ENCODE measurements at places on chromosomes 13 and 19. TPM values are rescaled to one million over a fixed set of nuclear protein-coding genes. Genes with fewer than 3 reads are reported as not detected.

DNA sequence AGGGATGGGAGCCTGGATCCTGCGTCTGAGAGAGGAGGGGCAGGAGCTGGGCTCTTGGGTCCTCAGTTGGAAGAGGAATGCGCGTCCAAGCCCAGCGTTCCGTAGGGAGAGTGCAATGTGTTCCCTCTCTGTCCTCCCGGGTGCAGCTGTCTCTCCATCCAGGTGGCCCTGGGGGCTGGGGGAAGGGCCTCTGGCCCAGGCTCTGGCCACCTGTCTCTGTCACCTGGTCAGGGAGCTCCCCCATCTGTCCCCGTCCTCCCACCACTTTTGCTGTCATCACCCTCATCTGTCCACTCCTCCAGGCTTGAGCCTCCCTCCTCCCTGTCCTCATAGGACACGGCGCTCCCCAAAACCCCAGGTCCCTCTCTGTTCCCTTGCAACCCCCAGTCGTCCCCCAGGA, 3.7 kb upstream of the SBK2 start:
- no peaks in the 10 kb centered on the region for H3K27me3 ChIP-seq
- H3K36me3 ChIP-seq: no peaks in the 10 kb centered on the region
- H3K4me3 ChIP-seq: no peak overlapping the region
- H3K4me1 ChIP-seq: peaks cover 4% of the 10 kb centered on the region

DNA sequence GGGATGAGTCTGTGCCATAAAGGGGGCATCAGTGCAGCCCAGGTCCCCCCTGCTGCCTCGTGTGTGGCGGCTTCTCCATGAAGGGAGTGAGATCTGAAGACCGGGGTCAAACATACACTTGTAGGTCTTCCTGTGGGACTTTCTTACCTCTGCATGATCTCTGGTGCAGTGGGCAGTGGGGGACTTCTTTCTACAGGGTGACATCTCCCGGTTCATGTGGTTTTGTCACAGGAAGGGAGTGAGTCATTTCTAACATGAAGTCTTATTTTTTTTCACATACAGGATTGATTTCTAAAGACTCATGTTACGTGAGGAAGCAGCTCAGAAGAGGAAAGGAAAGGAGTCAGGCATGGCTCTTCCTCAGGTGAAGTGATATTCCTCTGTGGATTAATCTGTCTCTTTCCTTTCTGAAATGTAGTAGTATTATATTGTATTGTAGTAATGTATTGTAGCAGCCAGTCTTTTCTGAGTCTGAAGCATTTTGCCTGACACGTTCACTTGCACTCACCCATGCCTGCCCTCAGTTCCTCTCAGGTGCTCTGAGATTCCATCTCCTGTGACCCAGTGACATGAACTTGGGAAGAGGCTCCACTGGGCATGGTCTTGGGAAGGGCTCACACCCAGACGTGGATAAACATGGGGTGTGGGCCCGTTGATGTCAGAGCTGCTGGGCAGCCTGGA, 15.7 kb downstream of the ZNF808 start:
- H3K27ac ChIP-seq: no peak overlapping the region
- no peak for DNase-seq
- peaks cover 8% of the 10 kb centered on the region for H3K36me3 ChIP-seq
- H3K27me3 ChIP-seq: no peaks in the 10 kb centered on the region

Gene POP4
- total RNA-seq: 60.6 TPM

Gene PSG7
- not detected for total RNA-seq

Gene FCGBP
- 0.57 TPM for total RNA-seq

Gene PALM3
- 0.30 TPM for total RNA-seq

DNA sequence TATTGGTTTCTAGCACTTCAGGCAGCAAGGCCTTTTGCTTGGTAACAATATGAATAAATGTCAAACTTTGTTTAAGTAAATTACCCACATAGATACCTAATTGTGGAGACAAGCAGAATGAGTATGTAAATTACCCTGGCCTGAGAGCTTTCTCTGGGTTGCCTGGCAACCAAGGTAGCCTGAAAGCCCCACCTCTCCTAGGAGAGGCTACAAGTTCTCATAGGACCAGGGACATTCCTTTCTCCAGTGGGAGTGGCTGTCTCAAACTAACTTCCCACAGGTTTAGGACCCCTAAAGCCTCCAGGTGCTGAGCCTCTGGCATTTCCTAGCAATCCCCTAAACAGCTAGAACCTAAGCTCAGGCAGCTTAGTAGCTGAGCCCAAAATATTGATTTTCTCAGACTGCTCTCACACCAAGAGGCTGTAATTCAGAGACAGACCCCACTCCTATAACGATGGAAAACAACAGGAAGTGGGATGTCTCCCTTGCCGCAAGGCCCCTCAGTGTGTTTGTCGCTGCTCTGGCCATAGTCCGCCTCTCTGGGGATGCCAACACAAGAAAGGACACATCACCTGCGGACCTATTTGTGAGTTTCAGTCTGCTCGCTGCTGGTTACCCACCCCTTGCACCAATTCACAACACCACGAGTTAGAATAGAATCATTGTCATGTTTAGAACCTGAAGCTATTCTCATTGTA, 207.3 kb downstream of the DLEU7 start:
- H3K27me3 ChIP-seq: no peaks in the 10 kb centered on the region
- peak; percentile 58 for DNase-seq
- H3K27ac ChIP-seq: no peak overlapping the region

Gene CACNA1A
- 6.8 TPM for total RNA-seq

Gene ICAM5
- 22.9 TPM for total RNA-seq

Gene COX6B1
- total RNA-seq: 817 TPM

DNA sequence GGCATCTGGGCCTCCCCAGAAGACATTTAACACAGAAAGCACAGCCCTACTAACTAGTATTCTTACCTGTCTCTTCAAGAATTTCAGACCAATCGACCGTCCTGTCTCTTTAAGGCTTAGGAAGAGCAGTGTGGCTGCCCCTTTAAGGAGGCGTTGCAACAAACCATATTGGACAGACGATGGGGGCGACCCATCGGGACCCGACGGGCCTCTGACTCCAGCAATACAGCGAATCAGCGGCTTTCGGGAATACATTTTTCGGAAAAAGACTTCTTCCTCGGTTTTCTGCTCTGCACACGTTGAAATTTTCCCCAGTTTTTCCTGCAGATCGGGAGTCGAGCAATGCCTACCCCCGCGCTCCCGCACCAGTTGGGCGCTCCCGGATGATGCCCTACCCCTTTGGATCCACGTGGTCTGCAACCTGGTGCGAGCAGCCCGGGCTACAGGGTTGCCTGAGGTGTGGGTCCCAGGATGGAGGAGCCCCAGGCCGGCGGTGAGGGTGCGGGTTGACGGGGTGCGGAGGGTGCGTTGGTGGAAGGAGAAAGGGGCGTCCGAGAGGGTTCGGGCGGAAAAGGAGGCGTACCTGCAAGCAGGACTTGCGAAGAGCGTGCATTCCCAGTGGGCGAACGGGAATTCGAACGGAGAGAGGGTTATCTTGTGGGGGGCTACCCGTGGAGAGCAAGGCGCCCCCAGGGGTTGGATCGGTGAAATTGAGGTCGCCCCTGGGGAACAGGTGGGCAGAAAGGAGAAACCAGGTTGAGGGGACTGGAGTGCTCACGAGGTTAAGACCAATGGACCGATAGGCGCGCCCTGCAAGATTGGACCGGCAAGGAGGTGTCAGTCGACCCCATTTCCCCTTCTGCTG, at the start of gene POLR1G:
Gene POLR1G (plus strand): TSS at position 419 of the 865 bp plus-strand sequence. CDS start 53 bp downstream, at position 472.
- DNase-seq: peak; percentile 82
- no peaks in the 10 kb centered on the region for H3K36me3 ChIP-seq
- H3K4me3 ChIP-seq: peak within 1 kb of the TSS; percentile 71
- H3K27ac ChIP-seq: peak within 1 kb of the TSS; percentile 97
- H3K27me3 ChIP-seq: no peaks in the 10 kb centered on the region

Measured in cardiac muscle cell (in vitro differentiated cells and primary cell).